ENCODE measurements at places on chromosomes 11 and 22. TPM values are rescaled to one million over a fixed set of nuclear protein-coding genes. Genes with fewer than 3 reads are reported as not detected.

- no peak for DNase-seq
Observed at GRCh38 chr22:36942556-36942955, 29.1 kb downstream of the CSF2RB start.

DNA sequence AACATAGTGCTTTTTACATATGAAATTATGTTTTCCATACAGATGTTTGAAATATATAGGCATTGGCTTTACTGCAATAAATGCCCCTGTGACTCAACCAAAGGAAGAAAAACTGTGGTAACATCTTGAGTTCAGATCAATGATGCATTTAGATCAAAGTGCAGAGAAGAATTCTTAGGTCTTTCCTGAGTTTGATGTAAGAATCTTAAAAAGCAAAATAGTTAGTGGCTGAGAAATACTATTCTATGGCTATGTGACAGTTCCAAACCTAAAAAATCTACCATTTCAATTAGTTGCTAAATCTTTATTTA lies 93.7 kb downstream of the SOX6 start:
- DNase-seq, result no peak

DNA sequence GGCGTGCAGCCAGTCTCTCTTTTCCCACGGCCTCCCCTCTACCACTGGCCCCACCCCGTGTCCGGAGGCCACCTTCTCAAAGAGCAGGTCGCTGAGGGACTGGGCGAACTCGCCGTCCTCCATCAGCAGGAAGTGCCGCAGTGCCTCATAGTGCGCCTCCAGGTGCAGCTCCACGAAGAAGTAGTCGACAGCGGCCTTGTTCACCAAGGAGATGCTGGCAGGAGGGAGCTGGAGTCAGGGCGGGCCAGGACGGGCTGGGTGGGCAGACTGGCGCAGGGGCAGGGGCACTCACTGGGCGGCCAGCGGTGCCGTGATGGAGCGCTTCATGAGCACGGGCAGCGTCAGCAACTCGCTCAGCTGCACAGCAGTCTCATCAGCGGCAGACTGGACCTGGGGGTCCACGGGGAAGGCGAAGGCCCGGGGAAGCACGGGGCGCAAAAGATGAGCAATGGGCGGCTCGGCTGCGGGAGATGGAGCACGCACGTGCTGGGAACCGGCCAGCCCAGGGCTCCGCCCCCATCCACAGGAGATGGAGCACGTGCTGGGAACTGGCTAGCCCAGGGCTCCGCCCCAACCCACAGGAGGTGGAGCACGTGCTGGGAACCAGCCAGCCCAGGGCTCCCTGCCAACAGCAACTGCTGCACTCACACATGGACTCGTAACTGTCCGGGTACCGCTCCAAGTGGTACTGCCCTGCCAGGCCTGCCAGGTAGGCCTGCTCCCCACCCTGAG lies 18.4 kb downstream of the SELENOO start:
- DNase-seq, result peak; percentile 45

GRCh38 chr11:134740590-134741261 lies 328.7 kb upstream of the B3GAT1 start:
- peak; percentile 6 for DNase-seq

DNA sequence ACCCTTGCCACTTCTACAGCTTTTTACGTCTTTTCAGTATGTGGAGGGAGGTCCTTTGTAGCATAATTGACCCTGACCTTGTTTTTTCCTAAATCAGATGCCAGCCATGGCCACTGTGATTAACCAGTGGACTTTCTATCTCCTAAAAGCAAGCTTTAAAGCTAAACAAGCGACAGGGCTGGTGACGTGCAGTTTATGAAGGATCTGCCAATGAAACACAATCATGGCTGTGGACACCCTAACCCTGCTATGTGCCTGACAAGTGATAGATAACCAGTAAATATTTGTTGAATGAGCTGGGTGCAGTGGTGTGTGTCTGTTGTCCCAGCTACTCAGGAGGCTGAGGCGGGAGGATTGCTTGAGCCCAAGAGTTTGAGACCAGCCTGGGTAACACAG lies 64.2 kb downstream of the LIF start:
- DNase-seq, result no peak

GRCh38 chr11:79265756-79266322 lies 175.0 kb downstream of the TENM4 start:
- DNase-seq, result peak; percentile 24

DNA sequence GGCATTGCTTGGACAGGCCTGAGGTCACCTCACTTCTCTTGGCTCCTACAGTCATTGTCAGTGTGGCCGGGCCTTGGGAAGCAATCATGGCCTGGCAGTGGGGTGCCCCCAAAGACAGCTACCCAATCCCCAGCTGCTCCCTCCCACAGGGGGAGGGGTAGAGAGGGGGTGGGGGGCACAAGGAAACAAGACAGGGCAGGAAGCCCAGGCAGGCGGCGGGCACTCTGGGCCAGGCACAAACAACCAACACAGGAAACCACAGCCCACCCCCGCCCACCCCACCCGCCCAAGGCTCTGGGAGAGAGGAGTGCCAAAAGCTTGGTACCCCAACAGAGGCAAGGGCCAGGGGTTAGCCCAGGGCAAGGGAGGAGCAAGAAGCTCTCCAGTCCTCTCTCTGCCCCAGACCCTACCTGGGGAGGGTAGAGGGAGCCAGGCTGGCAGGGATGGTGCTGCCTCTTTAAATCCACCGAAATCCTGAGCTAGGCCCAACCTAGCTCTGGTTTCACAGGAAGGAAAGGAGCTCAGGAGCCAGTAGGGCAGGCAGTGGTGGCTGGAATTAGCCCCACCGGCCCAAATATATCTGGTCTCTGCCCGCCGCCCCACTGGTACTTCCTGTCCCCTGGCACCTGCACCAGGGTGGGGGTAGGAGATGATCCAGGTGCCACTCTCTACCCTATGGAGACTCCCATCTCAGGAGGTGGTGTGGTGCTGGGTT lies 12.2 kb downstream of the BCL9L start:
- DNase-seq, result no peak

DNA sequence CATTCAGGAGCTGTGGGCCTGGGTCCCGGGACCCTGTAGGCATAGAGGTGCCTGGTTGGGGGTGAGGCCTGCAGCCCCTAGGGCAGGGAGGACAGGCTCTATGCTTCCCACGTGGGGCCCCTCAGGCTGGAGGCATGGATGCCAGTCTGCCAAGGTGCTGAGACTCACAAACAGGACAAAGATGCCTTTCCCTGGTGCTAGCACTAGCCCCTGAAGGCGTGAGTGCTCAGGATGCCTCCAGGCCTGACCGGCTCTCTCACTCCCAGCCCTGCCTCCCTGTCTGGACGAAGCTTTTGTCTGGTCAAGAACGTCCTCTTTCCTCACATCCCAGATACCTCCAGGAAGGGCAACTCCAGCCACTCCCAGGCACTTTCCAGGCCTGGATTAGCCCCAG lies 2.1 kb downstream of the CDC42BPG start:
- no peak for DNase-seq

GRCh38 chr22:30612789-30613188 lies 5.8 kb downstream of the TCN2 start:
- DNase-seq, result no peak

- DNase-seq, result no peak
Observed at GRCh38 chr11:20010851-20011225, 149.4 kb downstream of the DBX1 start.

- DNase-seq, result peak; percentile 28
Observed at GRCh38 chr11:78350091-78350645, 67.5 kb downstream of the GAB2 start.

DNA sequence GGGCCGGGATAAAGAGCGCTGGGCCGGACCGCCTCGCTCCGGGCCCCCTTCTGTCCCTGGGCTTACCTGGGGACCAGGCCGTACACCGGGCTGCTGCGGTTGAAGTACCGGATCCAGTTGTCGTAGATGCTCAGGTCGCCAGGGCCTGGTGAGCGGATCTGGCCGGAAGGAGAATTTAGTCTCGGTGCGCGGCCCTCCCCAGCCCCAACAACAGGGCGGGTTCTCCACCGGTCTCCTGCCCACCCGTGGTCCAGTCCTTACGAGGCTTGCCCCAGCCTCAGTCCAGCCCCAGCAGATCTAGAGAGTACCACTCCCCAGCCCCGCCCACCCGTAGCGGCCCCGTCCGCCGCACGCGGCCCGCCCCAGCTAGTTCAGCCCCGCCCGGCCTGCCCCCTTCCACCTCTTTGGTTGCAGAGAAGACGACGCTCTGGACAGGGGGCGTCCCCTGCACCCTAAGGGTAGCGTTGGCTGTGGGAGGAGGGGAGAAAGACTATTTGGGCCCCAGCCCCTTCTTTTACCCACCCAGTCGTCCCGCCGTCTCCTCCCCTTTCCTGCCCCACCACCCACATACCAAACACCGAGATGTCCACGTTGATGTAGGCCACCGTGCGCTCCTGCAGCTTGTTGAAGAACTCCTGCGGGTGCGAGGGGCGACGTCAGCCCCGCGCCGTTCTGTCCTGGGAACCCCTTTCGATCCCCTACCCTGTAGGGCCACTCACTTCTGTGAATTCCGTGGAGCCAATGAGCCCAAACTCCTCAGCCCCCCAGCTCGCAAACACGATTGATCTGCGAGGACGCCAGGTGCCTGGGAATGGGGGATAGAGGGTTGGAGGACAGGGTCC lies 6.8 kb downstream of the SAC3D1 start:
- no peak for DNase-seq

DNA sequence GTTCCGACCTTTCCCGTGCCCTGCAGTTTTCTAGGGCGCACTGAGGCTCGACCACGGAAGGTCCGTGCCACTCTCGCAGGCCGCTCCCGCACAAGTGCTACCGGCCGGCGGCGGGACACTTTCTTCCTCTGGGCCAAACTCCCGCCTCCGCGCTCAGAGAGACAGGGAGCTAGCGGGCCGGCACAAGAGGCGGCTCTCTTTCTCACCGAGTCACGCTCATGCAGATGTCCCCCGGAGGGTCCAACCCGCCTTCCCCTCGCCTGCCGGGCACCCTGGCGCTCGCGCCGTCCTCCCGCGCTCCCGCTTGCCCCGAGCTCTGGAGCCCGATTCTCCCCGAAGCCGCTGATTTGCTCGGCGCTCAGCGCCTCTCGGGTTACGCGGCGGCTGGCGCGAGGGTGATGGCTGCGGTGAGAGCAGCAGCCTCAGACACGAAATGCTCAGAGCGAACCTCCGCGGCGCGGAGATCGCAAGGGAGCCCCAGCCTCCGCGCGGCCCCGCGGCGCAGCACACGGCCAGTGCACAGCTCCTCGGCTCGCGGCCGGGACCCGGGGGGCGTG lies 1.0 kb downstream of the LMO1 start:
- peak; percentile 49 for DNase-seq

DNA sequence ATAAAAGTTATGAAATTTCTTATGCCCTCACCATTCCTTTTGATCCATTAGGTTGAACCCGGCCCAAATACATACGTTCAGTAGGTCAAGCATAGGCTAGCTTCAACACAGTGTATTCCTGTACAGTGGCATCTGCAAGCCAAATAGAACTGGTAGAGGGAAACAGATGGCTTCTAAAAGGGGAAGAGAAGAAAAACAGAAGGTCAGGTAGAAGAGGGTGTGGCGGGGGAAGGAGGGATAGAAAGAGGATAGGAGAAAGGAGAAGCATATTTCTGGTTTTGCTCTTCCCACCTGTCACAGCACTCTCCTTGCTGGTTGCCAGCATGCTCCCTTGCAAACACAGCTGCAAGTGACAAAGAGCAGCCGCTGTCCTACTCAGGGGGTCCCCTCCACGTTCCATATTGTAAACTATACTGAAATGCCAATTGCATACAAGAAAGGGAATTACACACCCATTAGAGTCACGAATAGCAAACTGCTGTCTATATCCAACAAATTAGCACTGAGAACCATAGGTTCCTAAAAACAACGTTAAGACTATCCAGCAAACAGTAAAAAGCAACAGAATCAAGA lies 71.8 kb downstream of the PHF21A start:
- DNase-seq, result no peak

Gene TRIM77
- not detected for total RNA-seq

Gene OR51E2
- total RNA-seq, result not detected

DNA sequence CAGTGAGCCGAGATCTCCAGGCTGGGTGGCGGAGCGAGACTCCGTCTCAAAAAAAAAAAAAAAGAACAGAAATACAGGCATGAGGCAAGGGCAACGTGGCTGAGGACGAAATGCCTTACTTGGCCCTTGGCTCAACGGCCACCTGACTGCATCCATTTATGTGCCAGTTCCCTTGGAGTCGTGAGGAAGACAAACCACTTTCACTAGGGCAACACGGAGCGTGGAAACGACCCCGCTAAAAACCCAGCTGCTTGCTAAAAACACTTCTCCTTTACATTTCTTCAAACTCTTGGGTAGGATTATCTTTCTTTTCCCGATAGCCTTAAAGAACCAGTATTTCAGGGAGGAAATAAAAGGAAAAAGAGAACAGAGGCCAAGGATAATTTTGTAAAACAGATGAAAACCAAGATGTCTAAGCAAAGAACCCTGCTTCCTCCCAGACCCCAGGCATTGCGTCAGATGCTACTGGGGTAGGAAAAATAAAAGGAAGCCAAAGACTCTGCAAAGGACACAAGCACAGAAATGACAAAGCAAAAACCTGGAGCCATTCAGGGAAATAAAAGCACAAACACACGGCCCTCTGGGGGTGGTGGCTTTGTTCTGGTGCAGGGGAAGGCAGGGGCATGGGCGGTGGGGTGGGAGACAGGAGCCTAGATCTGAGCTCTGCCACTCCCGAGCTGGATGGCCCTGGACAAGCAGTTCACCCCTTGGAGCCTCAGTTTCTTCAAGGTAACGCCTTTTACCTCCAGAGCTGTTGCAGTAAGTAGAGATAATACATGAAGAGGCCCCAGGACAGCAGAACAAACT lies 37.0 kb downstream of the PC start:
- DNase-seq, result no peak

- DNase-seq, result no peak
Observed at GRCh38 chr11:23206741-23207336, 346.6 kb upstream of the CCDC179 start.

DNA sequence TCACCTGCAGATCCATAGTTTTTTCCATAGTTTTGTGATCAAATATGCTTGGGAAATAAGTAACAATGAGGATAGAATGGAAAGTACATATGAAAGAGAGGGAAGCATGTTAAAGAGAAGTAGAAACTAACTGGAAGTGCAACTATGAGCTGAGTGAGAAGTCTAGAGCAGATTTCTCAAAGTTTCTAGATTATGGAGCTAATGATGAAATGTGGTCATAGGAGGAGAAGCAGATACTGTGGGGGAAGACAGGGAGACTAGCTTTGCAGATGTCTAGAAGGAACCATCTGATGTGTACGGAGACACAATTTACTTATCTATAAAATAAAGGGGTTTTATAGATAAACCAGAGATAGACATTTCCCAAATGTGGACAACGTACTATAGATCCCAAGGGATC lies 37.1 kb downstream of the RELT start:
- DNase-seq, result no peak

GRCh38 chr22:49760630-49761571 lies 66.8 kb downstream of the BRD1 start:
- DNase-seq, result peak; percentile 4

Gene EHF
- total RNA-seq, result 0.68 TPM

- no peak for DNase-seq
Observed at GRCh38 chr22:17797721-17798559, 23.7 kb upstream of the BID start.

- no peak for DNase-seq
Observed at GRCh38 chr11:106047631-106048030, 25.6 kb upstream of the MSANTD4 start.

Gene GSTT2B
- 21.4 TPM for total RNA-seq

DNA sequence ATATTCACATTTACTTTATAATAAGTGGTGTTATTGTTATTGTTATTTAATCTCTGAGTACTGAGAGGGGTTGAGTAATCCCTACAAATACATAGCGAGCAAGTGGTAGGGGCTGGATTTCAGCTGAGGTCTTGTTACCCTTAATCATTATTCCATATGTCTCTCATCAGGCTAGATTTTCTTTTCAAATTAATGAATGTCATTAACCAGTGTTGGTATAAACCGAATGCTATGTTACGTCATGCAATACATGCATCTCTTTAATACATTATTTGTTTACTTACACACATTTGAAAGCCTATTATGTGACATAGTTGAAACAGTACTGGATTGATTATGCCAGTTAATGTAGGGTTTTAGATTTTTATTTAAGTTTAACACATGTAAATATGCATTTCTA lies 18.9 kb downstream of the PDGFD start:
- no peak for DNase-seq
